ENCODE measurements at places on chromosomes 7 and 10.

GRCh38 chr7:71005109-71005508 lies 126.8 kb upstream of the GALNT17 start:
- no peak for DNase-seq

GRCh38 chr10:89224739-89225443 lies 17.8 kb upstream of the CH25H start:
- no peak for DNase-seq

GRCh38 chr10:34255035-34255434 lies 560.1 kb downstream of the PARD3 start:
- peak; percentile 24 for DNase-seq

DNA sequence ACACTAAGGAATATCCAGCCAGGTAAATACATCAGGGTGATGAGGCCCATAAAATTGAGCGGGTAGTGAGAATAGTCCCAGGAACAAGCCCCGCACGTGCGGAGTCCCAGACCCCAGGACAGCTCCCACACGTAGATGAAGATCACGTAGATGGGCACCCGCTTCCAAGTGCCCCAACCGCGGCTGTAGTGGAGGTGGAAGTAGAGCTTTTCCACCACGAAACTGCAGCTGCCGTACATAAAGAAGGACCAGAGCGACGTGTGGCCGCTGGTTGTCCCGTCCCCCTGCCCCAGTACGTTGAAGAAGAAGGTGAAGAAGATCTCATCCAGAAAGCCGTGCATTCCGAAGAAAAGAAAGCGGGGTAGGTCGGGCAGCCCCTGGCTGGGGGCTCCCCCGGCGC lies 948 bp downstream of the TMEM229A start:
- DNase-seq, result peak; percentile 22

- no peak for DNase-seq
Observed at GRCh38 chr10:113304726-113305125, 248.1 kb upstream of the HABP2 start.

DNA sequence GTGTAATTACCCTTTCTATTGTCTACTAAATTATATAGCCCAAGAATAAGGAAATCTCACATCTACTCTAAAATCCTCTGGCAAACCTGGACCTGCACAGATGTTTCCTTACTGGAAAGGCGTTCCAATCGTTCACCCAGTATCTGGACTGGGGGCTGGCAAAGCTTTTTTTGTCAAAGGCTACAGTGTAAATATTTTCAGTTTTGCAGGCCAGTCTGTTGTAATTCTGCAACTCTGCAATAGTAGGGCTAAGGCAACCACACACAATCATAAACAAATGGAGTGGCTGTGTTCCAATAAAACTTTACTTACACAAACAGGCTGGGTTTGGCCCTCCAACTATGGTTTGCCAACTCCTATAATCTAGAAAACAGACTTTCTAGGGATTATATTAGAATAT lies 56.2 kb downstream of the GLI3 start:
- no peak for DNase-seq

DNA sequence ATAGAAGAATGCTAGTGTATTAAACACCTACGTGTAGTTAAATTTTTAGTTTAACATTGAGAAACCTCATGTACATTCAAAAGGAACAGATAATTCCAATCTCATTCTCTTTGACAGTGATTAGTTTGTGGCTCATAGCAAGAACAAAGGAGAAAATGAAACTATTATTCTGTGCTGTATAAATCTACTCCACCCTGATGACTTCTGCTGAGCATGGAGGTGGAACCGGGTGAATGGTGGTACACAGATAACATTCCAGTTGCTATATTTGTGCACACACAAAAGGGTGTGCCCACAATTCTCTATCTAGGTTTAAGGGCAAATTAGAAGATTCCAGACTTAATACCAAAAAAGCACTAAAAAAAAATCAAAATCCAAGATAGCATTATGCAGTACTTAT lies 17.0 kb upstream of the RALA start:
- no peak for DNase-seq

GRCh38 chr7:74502216-74502891 lies 48.6 kb downstream of the GTF2IRD1 start:
- no peak for DNase-seq

- DNase-seq, result no peak
Observed at GRCh38 chr7:108347616-108348015, 108.6 kb downstream of the NRCAM start.

GRCh38 chr10:96833220-96834001 lies 1.3 kb downstream of the LCOR start:
- DNase-seq, result no peak

DNA sequence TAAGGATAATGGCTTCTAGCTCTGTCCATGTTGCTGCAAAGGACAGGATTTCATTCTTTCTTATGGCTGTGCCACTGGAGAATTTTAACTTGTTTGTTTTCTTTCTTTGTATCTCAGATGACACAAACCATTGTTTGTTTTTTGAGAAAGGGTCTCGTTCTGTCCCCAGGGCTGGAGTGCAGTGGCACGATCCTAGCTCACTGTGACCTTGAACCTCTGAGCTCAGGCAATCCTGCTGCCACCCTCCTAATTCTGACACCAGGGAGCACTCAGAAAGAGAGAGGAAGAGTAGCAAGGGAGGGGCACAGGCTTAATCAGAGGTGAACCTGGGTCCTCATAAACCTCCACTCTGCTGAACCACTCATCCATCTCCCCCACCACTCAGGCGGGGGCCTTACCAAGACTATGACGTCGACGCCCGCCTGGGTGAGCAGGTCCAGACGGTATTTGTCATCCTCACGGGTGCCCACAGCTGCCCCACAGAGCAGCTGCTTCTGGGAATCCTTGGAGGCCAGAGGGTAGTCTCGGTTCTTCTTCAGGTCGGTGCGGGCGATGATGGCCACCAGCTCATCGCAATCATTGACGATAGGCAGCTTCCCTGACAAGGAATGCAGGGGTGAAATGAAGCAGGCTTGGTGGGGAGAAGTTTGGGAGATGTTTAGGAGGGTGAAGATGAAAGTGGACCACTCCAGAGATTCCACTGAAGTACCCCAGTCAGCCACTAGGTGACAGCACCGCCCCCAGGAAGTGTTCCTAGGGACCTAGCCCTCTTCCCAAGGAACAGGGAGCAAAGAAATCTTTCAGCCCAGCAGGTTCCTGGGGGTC lies 11.6 kb downstream of the IMPDH1 start:
- DNase-seq, result no peak

- DNase-seq, result no peak
Observed at GRCh38 chr7:8778459-8778858, 345.1 kb downstream of the NXPH1 start.

DNA sequence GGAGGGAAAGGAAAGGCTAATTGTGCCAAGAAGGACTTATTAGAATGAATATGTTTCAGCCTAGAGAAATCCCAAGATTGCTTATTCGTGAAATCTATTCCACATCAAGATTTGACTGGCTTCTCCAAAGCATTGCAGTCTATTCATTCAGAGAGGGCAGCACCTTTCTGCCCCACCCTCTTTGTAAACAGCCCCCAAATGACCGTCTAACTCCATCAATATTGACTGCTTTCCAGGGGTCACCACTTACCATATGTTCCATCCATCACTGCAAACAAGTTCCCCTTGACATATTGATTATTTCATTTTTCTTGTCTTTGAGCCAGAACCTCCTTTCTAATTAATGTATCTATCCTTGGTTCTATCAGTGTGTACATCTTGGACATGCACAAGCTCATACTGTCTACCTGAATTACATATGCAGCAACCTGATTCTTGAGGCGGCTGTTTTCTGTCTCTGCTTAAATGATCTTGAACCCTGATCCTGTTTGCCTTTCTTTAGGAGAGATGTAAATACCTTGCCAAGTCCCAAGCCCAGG lies 44.2 kb upstream of the PTER start:
- DNase-seq, result no peak

GRCh38 chr7:92973974-92974373 lies 137.6 kb upstream of the CDK6 start:
- no peak for DNase-seq

DNA sequence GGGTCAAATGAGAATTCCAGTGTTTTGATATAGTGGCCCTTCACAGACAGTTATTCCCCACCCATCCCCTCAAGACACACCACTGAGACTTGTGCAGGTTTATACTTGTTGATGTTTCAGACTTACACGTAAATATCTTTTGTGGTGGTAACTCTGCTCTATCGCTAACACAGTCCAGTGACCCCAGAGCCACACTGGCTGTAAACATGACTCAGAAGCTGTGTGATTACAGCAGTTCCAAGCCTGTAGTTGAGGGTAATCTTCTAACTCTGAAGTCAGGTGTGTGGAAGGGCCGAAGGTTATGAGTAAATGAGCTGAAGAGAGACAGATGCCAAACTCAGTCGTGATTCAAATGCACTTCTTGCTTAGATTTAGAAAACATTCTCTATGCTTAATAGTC lies 19.4 kb downstream of the NOBOX start:
- DNase-seq, result peak; percentile 87

DNA sequence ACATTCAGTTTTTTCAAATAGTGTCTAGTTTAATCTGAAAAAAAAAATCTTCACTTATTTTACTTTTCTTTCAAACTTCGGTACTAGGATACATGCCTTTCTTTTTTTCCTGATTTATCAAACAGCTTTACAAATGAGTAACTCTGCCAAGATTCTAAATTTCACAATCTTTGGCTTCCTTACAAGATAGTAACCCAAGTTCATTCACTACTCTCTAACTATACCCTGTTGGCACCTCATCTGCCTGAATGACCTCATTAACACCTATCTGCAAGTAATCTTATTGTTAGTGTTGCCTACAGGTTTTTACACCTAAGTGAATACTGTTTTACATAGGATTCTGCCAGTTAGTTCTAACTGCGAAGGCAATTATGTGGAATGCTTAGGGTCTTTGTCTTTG lies 159.8 kb downstream of the FOXP2 start:
- no peak for DNase-seq

GRCh38 chr10:49457686-49458085 lies 61.8 kb upstream of the DRGX start:
- DNase-seq, result no peak

DNA sequence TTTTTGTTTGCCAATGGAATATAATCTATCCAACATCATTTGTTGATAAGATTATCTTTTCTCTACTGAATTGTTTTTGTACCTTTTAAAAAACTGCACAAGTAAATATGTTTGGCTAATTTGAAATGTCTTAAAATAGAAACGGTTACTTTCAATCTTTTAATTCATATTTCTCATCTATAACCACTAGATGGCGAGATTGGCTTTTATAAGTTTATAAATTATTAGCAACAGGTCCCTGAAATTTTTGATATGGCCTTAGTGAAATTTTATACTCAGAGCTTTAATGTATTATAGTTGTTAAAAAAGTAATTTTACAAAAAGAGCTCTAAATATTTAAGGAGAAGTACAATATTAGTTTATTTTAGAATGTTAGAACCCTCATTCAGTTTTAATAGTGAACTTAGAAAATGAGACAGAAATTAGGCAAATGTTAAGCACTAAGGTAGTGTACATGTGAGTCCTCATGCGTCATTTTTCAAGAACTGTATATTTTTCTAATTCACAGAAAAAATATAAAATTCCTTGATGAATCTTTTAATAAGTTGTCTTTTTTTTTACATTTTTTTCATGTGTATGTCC lies 592.5 kb downstream of the ARL4A start:
- no peak for DNase-seq

- peak; percentile 12 for DNase-seq
Observed at GRCh38 chr7:127809261-127809702, 157.3 kb downstream of the SND1 start.

GRCh38 chr10:35251373-35252100 lies 84.8 kb upstream of the CCNY start:
- no peak for DNase-seq

DNA sequence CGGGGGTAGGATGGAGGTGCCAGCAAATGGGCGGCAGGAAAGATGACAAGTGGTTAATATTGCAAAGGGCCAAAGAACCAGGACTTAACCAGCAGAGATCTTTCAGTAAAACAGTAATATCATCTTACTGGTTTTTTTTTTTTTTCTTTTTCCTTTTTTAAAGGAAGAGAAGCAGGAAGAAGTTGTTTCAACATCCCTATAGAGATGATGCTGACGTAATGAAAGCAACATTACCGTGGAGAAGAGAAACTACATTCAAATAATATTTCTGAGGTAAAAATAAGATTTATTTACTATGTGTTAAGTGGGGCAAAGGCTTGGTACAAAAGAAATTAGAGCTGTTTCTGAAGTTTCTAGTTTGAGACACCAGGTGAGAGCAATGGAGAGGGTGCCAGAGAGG lies 11.0 kb downstream of the MINDY3 start:
- no peak for DNase-seq

GRCh38 chr7:138307633-138308032 lies 152.4 kb upstream of the TRIM24 start:
- DNase-seq, result no peak

GRCh38 chr10:62850646-62851045 lies 34.5 kb upstream of the EGR2 start:
- DNase-seq, result no peak

DNA sequence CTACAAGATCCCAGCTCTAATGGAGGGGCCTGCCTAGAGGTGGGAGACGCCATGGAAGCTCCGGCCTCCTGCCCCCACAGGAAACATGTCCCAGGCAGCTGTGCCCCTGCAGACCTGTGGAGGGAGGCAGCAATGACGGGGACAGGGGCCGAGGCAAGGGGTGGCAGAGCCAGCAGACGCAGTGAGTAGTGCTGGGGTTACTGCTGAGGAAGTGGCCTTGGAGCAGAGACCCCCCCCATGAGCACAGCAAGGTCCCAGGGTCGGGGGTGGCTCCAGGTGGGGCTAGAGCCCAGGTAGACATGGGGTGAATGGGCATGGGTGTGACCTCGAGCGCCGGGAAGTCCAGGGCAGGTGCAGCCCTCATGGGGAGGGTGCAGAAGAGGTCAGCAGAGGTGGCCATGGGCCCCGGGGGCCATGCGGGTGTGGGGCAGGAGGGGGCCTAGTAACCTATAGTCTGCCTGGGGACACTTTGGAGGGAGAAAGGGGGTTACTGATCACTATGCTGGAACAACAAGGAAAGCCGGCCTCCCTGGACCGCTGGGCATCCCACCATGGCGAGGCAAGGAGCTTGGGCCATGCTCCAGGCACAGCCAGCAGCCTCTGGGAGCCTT lies 45.5 kb downstream of the JAKMIP3 start:
- no peak for DNase-seq

GRCh38 chr10:13500201-13500600 lies 28.6 kb downstream of the BEND7 start:
- DNase-seq, result peak; percentile 5

GRCh38 chr7:2301511-2301863 lies 12.8 kb downstream of the SNX8 start:
- no peak for DNase-seq

- DNase-seq, result no peak
Observed at GRCh38 chr10:133110609-133111275, 23.0 kb downstream of the ADGRA1 start.
